HCT116 (cell line): ENCODE measurements at places on chromosomes 5 and 9.

GRCh38 chr5:178432421-178433272, 157.5 kb downstream of the COL23A1 start:
- no peak for DNase-seq

DNA sequence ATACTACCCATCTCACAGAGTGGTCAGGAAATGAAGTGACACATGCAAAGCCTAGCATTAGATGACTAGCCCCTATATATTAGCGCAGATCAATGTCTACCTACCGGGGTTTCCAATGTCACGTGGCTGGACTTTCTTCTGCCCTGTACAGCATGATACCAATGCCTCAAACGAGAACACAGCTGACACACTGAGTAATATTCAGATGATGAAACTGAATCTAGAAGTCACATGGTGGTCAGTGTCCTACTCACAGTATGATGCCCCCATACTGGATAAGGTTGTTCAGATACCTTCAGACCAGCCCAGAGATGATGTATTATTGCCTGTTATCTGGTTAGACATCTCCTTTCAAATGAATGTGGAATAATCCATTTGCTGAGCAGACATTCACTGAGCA, 71.1 kb upstream of the FRRS1L start:
- DNase-seq = no peak

DNA sequence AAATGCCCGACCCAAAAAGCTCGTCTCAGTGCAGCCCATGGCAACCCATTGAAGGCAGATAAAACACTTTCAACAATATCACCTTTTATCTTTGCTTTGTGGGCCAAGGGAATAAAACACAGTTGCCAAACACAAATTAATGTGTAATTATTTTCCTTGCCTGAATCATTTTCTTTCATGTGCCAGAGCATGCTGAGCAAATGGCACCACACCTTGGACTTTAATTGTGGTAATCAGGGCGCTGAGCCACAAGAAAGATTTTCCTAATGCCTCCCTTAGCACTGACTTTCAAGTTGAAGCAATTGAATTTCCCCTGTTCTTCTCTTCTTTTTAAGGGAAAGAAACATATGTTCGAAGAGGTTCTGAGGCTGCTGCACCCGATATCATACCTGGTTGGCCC, 297.1 kb upstream of the MSX2 start:
- no peak for DNase-seq

GRCh38 chr5:872301-872700, 20.3 kb downstream of the BRD9 start:
- no peak for DNase-seq

GRCh38 chr5:95973793-95974325, 12.2 kb upstream of the ELL2 start:
- DNase-seq = no peak

- DNase-seq = no peak
These were observed 717.8 kb downstream of the DTWD2 start for GRCh38 chr5:118270526-118270925.

GRCh38 chr9:99070681-99071080, 34.2 kb upstream of the TGFBR1 start:
- no peak for DNase-seq

DNA sequence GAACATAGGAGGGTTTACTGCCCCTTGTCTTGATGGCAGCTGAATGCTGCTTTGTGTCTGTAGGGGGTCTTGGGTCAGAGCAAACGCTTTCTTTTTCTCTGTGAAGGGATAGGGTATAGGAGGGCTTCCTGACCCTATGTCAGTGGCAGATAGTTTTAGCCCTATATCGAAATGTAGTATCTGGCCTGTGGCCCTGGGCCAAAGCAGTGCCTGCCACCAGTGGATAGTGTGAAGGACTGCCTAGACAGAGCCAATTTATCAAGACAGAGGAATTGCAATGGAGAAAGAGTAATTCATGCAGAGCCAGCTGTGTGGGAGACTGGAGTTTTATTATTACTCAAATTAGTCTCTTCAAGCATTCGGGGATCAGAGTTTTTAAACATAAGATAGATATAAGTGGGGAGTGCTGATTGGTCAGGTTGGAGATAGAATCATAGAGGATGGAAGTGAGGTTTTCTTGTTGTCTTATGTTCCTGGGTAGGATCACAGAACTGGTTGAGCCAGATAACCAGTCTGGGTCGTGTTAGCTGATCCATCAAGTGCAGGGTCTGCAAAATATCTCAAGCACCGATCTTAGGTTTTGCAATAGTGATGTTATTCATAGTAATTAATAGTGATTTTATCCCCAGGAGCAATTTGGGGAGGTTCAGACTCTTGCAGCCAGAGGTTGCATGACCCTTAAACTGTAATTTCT, 178.5 kb downstream of the GDNF start:
- DNase-seq = no peak

DNA sequence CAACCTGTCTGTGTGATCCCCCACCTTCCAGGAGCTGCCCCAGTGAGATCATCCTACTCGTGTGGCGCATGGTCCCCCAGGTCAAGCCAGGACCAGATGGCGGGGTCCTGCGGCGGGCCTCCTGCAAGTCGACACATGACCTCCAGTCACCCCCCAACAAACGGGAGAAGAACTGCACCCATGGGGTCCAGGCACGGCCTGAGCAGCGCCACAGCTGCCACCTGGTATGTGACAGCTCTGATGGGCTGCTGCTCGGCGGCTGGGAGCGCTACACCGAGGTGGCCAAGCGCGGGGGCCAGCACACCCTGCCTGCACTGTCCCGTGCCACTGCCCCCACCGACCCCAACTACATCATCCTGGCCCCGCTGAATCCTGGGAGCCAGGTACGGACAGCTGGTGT, 43.7 kb downstream of the RGS3 start:
- no peak for DNase-seq

GRCh38 chr5:73307645-73308355, 134.8 kb downstream of the TMEM174 start:
- no peak for DNase-seq

- peak; percentile 51 for DNase-seq
These were observed 143.6 kb downstream of the MRPS30 start for GRCh38 chr5:44952376-44952775.

GRCh38 chr5:1522601-1523479, 920 bp downstream of the LPCAT1 start:
- DNase-seq = no peak

DNA sequence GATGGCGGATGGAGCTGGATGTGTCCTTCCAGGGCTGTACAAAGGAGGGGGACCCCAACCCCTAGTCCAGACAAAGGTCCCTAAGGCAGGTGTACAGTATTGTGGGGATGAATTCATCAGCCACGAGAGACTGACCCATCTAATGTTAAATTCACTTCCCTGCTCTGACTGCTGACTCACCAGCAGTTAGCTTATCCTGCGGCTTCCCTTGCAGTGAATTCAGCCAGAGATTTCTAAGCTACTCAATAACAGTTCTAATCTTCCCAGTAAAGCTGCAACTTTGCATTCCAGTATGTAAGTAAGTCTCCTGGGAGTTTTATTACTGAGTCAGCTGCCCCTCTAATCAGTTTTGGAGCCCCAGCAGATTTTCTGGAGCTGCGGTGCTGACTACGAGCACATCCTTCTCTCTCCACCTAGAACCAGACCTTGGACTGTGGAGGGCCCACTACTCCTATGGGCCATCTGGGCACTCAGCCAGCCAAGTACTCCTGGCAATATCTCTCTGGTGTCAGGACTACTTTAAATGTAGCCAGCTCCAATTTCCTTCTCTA, 16.1 kb downstream of the B4GALT1 start:
- DNase-seq = no peak

DNA sequence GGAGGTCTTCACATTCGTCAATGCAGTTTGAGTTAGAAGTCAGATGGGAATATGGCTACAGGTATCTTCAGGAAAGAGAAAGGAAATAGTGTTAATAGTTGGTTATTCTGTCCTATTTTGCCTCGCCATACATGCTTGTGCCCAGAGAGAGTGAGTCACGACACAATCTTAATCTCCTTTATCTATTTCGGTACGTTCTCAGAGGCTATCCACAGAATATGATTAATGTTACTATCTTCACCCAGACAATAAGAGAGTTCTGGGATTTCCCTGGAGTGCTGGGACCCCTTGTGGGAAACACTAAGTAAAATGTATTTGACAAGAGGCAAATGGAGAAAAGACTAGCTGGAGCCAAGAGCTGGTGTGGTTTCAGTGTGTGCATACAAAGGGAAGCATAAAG, 25.5 kb downstream of the MINAR2 start:
- no peak for DNase-seq

GRCh38 chr5:124706051-124706450, 40.4 kb downstream of the ZNF608 start:
- DNase-seq = no peak

DNA sequence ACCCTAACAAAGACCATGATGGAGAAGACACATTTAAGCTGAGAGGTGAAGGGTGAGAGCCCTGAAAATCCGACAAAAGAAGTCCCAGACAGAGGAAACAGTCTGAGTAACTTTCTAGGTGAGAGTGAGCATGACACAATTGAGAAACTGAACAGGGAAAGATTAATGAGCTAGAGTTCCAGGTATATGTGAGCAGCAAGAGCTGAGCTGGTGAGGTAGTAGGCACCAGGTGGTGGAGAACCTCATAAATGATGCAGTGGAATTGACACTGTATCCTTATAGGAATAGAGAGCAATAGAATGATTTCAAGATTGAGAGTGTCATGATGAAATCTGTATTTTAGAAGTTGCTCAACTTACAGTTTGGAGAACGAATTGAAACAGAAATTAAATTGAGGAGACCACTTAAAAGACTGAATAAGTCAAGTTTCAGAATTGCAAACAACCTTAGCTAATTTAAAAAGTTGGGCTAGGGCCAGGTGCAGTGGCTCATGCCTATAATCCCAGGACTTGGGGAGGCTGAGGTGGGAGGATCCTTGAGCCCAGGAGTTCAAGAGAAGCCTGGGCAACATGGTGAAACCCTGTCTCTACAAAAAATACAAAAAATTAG, 89.8 kb downstream of the NREP start:
- DNase-seq = no peak

DNA sequence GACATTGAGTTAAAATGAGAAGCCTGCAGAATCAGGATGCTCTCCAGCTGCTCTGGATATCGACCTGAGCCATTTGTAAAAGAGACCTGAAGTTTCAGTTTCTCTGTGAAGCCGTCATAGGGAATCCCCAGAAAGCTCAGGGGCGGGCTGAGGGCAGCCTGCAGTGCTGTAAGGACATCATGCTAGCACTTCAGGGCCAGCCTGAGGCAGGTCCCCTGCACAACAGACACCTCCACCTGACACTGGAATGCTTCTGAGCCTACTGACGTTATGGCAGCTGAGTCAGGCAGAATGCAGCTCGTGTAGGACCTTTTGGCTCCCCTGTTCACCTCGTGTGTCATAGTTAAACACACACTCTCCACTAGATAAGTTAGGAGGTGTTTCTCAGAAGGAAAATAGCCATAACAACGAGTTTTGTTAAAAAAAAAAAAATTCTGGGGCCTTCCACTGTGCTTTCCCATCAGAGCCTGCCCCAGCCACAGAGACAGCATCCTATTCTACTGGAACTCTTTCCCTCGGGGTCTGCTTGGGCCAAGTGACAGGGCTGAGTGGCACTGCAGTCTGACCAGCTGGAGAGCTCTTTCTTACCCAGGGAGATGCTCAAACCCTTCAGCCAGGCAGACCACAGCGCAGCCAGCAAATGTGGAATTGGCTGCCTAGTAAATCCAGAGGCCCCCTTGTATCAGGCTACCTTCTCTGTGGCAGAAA, 354.9 kb downstream of the DIRAS2 start:
- no peak for DNase-seq

- DNase-seq = no peak
These were observed 697 bp downstream of the SLC1A1 start for GRCh38 chr9:4490705-4491625.

- no peak for DNase-seq
These were observed 1275.4 kb upstream of the C9orf72 start for GRCh38 chr9:28848671-28849070.

- DNase-seq = no peak
These were observed 140.1 kb upstream of the PALM2AKAP2 start for GRCh38 chr9:109639674-109640579.

DNA sequence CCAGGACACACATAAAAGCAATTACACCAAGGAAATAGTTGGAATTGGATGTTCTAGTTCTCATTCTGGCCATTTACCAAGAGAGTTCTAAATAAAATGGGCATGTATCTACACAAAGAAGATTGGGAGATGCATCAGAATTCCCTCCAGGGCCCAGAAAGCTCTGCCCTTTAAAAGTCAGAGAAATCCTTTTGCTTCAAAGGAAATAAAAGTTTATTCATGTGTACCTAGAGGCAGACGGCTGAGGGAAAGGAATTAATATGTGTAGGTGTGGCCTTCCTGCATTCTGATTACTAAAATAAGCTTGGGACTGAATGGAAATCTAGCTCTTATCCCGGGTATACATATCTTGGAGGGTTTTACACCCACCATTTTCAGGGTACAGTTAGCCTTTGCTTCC, 719.4 kb downstream of the SEMA5A start:
- DNase-seq = no peak

GRCh38 chr9:36165826-36166167, 3.4 kb upstream of the CCIN start:
- DNase-seq = no peak

GRCh38 chr9:122812736-122813135, 12.8 kb downstream of the OR1K1 start:
- no peak for DNase-seq

DNA sequence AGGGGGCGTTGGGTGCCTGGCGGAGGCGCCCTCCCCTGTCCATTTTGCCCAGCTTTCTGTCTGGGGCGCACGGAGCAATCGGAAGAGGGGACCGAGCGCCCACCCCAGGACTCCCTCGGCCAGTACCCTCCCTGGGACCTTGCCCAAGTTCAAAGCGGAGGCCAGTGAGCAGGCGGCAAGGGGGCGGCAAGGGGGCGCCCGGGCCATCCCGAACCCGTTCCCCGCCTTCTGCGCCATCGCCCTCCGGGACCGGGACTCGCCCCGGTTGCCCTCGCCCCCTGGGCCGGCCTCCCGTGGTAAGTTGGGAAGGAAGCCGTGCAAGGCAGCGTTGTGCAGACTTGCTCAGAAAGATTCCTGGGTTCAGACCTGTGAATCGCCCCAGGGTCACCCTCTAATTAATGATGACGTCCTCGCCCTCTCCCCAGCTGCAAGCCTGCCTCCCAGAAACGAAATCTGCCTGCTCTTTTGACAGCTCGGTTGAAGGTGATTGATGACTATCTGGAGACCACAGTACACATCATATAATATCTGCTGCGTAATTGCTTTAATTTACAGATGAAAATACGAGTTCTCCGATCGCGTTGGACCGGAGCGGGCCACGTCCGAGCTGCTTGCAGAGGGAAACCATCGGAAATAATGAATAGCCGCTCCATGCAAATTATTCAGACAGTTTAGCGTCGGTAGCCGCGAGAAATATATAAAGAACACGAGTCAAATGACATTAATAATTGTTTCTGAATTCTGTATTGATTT, 1.4 kb upstream of the IRX4 start:
- no peak for DNase-seq
